ENCODE measurements at places on chromosomes 13 and 19.

- no peak for DNase-seq
Measured at GRCh38 chr13:87311165-87311564, 360.0 kb upstream of the SLITRK5 start.

DNA sequence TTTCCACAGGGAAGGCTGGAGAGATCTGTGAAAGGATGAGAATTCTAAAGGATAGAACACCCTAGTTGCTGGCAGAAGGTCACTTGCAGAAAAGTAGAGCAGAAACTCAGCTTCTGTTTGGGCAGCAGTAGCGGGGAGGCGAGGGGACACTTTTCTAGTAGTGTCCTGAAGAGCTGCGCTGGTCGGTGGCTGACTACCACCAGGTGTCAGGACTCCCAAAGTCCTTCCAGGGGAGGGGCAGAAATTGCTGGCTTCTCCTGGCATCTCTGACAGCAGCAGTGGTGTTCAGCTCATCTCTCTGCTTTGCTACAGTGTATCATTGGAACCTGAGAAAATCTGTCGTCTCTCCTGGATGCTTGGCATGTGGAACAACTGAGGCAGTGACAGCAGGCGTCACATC is 120.9 kb downstream of the ZDHHC20 start:
- DNase-seq: no peak

- no peak for DNase-seq
Measured at GRCh38 chr19:2127758-2128157, 23.6 kb downstream of the AP3D1 start.

GRCh38 chr13:111929036-111929616 is 137.8 kb upstream of the SOX1 start:
- DNase-seq: no peak

- no peak for DNase-seq
Measured at GRCh38 chr13:41658057-41658661, 200.8 kb downstream of the RGCC start.

DNA sequence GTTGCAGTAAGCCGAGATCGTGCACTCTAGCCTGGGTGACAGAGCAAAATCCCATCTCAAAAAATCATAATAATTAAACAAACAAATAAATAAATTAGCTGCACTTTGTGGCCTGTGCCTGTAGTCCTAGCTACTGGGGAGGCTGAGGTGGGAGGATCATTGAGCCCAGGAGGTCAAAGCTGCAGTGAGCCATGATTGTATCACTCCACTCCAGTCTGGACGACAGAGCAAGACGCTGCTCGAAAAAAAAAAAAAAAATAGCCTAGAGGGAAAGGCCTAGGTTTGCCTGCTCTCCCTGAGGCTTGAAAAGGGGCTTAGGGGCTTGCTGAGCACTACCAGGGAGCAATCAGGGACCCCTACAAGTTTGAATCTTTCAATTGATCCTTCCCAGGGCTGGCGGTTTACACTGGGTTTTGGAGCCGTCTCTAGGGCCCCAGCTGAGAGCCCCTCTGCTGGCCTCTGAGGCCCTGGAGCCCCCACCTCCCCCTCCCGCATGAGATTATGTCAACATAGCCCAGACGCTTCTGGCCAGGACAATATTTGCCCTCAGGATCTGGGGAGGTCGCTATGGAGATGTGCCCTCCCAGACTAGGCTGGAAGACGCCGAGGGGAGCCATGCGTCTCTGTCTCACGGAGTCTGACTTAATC is 10.4 kb upstream of the GIPR start:
- DNase-seq: no peak

DNA sequence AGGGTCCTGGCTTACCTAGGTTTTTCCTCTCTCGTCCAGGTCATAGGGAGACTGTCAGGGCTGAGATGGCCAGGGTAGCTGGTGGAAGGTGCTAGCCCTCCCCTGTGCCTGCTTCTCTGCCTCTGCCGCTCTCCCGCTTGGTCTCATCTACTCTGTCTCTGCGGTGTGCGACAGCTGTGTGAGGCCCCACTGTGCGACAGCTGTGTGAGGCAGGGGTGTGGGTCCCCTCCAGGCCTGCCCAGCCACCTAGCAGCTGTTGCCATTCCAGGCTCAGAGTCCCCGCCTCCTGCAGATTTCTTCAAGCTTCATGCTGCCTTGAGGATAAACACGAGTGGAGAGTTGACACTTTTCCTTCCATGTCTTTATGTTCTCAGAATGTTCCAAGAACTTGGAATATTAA is 53.0 kb downstream of the ARHGEF7 start:
- no peak for DNase-seq

DNA sequence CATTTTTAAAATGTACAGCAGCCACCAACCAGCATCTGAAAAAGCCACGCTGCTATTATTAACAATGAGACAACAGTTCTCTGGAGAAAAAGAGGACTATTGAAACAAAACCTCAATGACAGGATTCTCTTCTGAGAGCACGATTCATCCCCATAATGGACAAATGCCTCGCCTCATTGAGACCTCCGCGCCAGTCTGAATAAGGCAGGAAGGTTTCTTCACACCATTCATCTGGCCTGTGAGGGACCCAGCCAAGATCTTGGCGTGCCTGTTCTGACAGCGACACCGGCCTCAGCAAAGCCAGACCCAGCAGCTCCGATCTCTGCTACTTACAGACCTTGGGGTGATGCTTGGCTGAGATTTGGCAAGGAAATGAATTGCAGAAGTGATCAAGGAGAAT is 14.8 kb downstream of the SMIM7 start:
- DNase-seq: no peak

- DNase-seq: no peak
Measured at GRCh38 chr13:112362021-112362420, 14.1 kb upstream of the SPACA7 start.

DNA sequence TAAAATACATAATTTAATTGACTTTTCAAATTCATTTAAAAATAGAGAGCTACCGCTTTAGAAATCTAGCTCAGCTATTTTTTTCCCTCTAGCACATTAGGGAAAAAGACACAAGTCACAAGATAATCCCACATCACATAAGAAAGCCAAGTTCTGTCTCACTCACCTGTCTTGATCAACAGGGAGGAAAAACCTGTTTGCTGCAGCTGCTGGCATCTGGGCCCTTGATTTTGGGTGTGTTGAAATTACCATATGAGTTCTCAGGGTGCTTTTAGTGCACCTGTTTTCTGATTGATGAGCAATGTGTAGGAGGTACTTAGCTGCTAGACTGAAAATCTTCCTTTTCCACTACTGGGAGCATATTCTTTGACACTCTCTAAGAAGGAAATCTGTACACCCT is 53.8 kb downstream of the ZDHHC20 start:
- no peak for DNase-seq

Data from activated T-helper 9 cell treated with anti-CD3 and anti-CD28 coated beads, Interleukin-2, amount 50 U/mL, for 16 hours (primary cell).